ENCODE measurements at places on chromosomes 2 and 18.
A peak's percentile ranks its signal among the peaks of the same experiment; 100 is the strongest.

GRCh38 chr18:76970770-76971559, 148.6 kb downstream of the ZNF236 start:
- no peak for DNase-seq

- no peak for DNase-seq
Observed at GRCh38 chr2:78561876-78562275, 463.6 kb upstream of the REG3G start.

GRCh38 chr18:63175264-63175663, 144.3 kb downstream of the BCL2 start:
- DNase-seq, result no peak

GRCh38 chr2:227536445-227536844, 62.2 kb upstream of the SCYGR2 start:
- DNase-seq, result no peak

GRCh38 chr2:200081236-200081635, 125.9 kb downstream of the MAIP1 start:
- no peak for DNase-seq

DNA sequence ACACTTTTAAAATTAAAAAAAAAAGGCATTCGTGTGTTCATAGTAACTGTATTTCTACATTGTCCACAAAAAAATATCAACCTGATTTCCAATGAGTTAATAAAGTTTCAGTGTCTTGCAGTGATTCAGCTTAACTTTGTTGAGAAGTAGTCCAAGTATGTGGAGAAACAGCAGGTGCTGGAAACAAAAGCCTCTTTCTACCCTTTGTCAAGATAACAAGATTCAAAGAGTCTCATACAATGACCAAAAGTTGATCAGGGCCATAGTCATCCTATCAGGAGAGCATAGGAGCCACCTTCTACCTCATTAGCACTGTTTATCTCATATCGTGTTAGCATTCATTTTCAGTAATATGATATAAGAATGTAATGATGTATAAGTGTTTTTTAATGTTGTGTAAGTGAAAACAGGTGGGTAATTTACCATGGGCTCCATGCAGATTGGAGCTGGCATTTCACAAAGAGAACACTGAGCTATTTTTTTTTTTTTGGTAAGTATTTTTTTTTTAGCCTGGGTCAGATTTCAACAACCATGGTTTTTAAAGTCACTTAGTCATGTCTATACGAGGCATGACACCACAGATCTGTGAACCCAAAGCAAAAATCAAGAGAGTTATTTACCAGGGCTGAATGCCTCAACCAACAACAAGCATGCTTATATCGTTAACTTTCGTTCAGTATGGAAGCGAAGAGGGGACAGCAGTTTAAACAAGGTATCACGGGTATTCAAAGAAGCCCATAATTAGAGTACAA, 165.0 kb upstream of the ZNF521 start:
- no peak for DNase-seq

GRCh38 chr2:100818003-100818605, 1.8 kb upstream of the NPAS2 start:
- no peak for DNase-seq

DNA sequence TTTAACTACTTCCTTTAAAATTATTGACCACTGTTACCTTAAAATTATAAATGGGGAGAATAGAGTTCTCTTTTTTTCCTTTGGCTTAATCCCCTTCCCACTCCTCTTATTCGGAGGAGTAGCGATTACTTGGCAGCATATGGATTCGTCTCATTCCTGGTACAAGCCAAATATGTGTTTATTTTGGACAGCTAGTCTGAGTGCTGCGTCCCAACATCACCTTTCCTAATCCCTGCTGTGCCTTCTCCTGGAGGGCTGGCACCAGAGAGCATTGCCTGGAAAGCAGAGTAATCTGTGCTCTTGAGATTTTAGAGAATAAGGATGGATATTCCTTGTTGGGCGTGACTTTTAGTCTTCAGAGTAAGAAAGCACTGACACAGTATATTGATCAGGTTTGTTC, 185.6 kb downstream of the AGAP1 start:
- no peak for DNase-seq

- no peak for DNase-seq
Observed at GRCh38 chr18:9861933-9862332, 23.8 kb upstream of the TXNDC2 start.

GRCh38 chr18:25345081-25345866, 6.7 kb downstream of the ZNF521 start:
- DNase-seq, result no peak

GRCh38 chr2:112839407-112840067, 3.0 kb upstream of the IL1B start:
- DNase-seq, result no peak

DNA sequence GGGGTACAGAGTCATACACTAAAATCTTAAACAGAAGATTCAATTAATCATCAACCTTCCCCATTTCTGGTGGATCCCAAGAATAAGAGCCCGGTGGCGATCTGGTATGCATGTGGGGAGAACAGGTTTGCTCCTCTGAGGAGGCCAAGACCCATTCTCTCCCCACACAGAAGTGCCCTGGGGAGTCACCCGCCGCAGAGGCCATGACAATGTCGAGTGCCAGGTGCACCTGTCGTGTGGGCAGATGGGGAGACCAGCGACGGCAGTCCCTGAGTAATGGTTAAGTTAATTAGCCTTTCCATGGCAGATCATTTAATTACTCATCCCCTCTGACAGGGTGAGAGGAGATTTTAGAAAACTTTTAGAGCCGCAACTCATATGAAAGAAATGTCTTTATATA, 345.0 kb downstream of the NCKAP5 start:
- no peak for DNase-seq

- no peak for DNase-seq
Observed at GRCh38 chr18:58567453-58568196, 61.3 kb downstream of the ALPK2 start.

- no peak for DNase-seq
Observed at GRCh38 chr2:9377461-9378097, 45.7 kb downstream of the ITGB1BP1 start.

GRCh38 chr18:26480897-26481795, 67.2 kb downstream of the KCTD1 start:
- no peak for DNase-seq

GRCh38 chr2:43898134-43898837, 59.5 kb downstream of the ABCG8 start:
- peak; percentile 49 for DNase-seq

GRCh38 chr2:108243566-108243965, 3.8 kb downstream of the SULT1C3 start:
- DNase-seq, result no peak

DNA sequence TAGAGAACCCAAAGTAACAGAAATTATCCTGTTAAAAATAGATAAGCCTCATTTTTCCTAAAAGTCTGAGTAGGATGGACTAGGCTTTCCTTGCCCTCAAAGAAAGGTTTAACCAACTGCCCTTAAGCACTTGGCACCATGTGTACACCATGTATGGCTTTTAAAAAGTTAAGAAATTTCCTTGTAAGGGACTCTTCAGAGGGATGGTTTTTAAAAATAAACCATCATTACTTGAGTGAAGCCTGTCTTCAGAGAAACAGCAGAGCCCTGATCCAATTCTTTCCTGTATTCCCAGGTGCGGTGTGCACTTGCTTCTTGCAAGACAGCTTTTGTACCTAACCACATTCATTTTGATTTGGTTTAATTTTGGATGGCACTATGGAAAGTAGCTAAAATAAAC, 1.1 kb upstream of the NEMP2 start:
- no peak for DNase-seq

- no peak for DNase-seq
Observed at GRCh38 chr2:20666304-20667150, at the start of gene GDF7. TSS of gene GDF7 (plus strand) at chr2:20667144. CDS start at chr2:20667240, 96 bp downstream.

GRCh38 chr18:48915626-48916425, 34.9 kb downstream of the SMAD7 start:
- DNase-seq, result no peak

GRCh38 chr18:8519102-8519501, 90.1 kb upstream of the RAB12 start:
- DNase-seq, result no peak

GRCh38 chr2:12217175-12217574, 470.7 kb downstream of the LPIN1 start:
- no peak for DNase-seq

DNA sequence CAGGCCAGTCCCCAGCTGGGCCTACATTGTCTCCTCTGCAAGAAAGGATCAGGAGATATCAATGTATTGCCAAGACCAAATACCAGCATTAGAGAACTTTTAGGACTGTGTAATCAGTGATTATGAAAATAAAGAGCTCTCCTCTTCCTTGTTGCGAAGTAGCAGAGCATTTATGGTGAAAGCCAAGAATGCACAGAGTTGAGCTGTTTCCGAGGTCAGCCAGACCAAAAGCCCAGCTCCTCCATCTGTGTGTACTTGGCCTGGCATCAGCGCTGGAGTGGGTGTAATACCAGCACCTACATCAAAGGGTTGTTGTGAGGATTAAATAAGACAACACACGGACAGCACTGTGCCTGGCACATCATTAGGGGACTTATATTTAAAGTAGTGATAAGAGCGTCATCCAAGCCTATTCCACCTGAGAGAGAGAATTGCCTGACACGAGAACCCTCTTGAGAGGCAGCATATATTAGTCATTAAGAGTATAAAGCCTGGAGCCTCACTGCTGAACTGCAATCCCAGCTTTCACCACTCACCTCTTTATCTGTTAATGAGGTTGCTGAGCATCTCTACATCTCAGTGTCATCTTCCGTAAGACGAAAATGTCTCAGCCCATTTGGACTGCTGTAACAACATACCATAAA, 7.4 kb upstream of the SLC16A14 start:
- no peak for DNase-seq

Data from NCI-H1092 (cell line).